ENCODE measurements at places on chromosomes 7 and 10.
A peak's percentile ranks its signal among the peaks of the same experiment; 100 is the strongest.

- DNase-seq, result peak; percentile 56
Measured at GRCh38 chr10:59382831-59383295, 20.5 kb upstream of the FAM13C start.

- peak; percentile 92 for DNase-seq
Measured at GRCh38 chr7:151754142-151754590, 122.7 kb downstream of the PRKAG2 start.

GRCh38 chr7:512541-513311 is 6.9 kb downstream of the PDGFA start:
- no peak for DNase-seq

DNA sequence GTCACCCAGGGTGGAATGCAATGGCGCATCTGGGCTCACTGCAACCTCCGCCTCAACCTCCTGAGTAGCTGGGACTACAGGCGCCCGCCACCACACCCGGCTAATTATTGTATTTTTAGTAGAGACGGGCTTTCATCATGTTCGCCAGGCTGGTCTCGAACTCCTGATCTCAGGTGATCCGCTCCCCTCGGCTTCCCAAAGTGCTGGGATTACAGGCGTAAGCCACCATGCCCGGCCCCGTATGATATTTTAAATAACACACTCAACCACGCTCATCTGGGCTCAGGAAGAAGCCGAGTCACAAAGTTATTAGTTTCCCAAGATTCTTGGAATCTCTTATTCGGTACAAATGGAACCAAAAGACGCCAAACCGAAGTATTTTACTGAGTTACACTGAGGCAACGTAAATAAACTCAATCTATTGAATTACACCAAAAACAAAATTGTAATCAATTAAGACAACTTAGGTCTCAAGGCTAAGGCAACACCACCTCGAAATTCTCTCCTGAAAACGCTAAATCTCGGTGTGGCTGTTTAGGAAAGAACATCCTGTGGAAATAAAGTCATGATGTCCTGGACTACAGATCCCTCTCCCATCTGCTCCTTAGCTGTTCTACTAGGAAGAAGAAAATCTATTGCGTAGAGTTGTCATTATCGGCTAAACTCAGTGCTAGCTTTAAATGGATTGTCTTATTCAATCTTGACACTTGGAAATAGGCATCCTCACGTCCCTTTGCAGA is 910 bp downstream of the ARHGAP19 start:
- DNase-seq, result no peak

DNA sequence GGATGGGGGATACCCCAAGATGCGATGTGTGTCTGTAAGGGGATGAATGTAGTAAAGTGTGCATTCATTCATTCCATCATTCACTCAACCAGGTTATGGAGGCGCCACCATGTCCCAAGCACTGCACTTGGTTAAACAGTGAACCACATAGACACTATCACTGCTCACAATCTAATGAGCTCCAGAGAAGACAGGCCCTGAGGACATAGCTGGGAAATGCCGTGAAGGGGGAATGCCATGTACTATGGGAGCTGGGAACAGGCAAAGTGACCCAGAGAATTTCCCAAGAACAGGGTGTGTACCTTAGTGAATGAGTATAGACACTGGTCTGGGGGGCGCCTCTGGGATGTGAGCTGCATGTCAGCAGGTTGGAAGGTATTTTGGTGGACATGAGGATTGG is 44.5 kb upstream of the LBX1 start:
- DNase-seq, result no peak

All from cardiac muscle cell (in vitro differentiated cells and primary cell).